ENCODE measurements at places on chromosomes 7 and 10.

DNA sequence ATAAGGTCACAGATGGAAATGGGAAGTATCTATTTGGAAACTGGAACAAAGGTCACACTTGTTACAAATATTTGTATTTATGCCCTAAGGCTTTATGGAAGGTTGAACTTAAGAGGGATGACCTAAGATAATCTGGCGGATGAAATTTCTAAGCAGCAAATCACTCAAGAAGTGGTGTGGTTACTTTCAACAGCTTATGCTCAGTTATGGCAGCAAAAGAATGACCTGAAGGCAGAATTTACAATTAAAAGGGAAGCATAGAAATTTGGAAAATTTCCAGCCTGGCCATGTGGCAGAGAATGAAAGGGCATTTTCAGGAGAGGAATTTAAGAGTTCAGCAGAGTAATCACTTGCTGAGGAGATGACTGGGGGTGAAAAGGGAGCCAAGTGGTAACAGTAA lies 95.8 kb upstream of the TNS3 start:
- DNase-seq, result no peak

- DNase-seq, result no peak
These were observed 458.1 kb downstream of the RPS24 start for GRCh38 chr10:78491812-78492211.

DNA sequence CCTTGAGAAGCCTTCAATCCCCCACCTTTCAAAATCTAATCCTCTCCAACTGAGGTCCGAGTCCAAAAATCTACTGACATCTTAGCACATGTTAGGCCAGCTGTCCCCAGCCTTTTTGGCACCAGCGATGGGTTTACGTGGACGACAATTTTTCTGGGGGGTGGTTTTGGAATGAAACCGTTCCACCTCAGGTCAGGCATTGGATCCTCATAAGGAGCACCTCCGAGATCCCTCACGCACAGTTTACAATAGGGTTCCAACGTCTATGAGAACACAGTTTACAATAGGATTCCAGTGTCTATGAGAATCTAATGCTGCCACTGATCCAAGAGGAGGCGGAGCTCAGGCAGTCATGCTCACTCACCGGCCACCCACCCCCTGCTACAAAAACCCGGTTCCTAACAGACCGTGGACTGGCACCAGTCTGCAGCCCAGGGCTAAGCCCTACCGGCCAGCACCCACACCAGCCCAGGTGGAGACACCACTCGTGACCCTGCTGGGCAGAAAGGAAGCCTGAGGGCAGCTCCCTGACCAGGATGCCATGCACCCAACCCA lies 107.6 kb downstream of the DIP2C start:
- no peak for DNase-seq

DNA sequence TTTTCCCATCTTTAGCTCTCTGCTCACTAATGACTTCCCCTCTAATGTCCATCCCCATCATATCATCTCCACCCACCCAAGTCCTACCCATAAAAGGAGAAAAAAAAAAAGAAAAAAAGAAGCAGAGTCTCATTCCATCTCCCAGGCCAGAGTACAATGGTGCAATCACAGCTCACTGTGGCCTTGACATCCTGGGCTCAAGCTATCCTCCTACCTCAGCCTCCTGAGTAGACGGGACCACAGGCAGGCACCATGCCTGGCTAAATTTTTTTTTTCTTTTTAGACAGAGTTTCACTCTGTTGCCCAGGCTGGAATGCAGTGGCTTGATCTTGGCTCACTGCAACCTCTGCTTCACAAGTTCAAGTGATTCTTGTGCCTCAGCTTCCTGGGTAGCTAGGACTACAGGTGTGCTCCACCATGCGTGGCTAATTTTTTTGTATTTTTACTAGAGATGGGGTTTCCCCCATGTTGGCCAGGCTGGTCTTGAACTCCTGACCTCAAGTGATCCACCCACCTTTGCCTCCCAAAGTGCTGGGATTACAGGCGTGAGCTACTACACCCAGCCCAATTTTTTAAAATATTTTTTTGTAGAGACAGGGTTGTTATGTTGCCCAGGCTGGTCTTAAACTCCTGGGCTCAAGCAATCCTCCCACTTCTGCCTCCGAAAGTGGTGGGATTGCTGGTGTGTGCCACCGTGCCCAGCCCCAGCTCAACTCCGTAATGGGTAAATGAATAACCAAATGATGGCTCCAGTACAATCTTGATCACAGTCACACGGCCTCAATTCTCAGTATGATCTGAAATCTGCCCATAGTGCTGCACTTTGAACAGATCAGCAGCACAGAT lies 24.6 kb upstream of the SGMS1 start:
- DNase-seq, result no peak

GRCh38 chr7:28853834-28854749 lies 104.0 kb downstream of the TRIL start:
- DNase-seq, result peak; percentile 88

DNA sequence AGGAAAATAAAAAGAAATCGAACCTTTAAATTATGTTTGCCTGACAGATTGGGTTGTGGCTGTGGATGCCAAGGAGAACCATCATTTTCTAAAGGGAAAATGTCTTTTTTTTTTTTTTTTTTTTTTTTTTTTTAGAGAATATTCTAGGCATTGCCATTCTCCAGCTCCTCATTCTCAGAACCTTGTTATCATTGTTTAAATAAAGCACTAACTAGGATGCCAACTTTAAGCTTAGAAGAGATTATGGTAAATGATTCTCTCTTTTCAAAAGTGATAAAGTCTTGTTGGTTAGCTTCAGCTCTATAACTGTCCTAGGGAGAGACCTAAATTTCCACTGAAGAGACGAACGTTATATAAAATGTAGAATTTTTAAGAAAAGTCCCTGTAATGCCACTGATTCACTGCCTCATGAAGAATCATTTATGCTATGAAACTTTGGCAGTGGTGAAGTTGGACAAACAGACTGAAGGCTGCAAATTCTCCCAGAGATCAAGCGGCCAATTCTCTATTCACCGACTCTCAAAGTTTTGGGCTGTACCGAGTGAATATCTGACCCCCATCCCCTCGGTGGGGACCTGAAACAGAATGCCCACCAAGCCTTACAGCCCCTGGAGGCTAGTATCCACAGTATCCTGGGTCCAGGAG lies 207.9 kb upstream of the PITRM1 start:
- DNase-seq, result no peak

GRCh38 chr10:21238044-21238443 lies 287.4 kb downstream of the SKIDA1 start:
- no peak for DNase-seq

DNA sequence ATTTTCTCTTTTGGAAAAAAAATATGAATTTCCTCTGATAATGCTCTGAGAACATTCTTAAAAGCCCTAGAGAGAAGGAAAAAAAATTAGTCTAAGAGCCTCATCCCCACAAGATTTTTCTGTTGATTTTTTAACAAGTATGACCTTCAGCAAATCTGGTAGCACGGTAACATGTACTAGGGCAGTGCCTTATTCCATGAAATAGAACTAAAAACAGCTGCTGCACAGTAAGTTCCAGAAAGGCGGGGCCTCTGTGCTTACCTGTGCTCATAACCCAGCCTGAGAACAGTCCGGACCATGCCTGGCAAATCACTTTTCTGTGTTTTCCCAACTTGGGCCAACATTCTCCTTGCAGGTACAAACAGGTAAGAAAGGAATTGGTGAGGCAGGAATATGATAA lies 519.1 kb upstream of the AKR1E2 start:
- DNase-seq, result no peak

GRCh38 chr10:125316436-125316835 lies 156.1 kb upstream of the CTBP2 start:
- DNase-seq, result no peak

DNA sequence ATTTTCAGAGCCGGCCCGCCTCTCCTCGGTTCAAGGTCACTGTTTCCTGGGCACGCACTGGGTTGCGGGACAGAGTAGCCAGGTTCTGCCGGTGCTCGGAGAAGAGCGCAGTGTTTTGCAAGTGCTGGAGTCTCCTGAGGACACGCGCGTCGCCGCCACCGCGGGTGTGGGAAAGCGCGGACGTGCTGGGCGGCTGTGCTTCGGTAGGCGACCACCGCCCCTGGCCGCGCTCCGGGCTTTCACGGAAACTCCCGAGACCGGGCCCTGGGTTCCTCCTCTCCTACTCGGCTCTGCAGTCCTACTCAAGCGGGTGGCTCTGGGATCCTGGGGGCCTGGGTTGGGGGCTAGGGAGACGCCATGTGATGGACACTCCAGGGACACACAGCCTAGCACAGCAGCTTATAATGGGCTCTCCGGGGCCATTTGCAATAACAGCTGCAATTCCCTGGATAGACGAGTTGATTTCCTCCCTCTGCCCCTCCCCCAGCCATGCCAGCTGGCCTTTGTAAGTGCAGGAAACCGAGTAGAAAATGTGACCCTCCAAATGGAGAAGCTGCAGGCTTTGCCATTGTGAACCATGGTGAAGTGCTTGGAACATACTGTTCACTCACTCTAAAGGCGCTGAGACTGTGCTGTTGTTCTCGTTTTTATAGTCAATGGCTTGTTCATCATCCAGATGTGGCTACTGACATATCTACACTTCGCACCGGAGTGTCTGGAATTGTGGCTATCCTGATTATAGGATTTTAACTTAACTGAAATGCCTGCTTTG lies 2.1 kb downstream of the FRAT1 start:
- peak; percentile 51 for DNase-seq

GRCh38 chr7:78434281-78434680 lies 635.7 kb downstream of the PHTF2 start:
- DNase-seq, result no peak

DNA sequence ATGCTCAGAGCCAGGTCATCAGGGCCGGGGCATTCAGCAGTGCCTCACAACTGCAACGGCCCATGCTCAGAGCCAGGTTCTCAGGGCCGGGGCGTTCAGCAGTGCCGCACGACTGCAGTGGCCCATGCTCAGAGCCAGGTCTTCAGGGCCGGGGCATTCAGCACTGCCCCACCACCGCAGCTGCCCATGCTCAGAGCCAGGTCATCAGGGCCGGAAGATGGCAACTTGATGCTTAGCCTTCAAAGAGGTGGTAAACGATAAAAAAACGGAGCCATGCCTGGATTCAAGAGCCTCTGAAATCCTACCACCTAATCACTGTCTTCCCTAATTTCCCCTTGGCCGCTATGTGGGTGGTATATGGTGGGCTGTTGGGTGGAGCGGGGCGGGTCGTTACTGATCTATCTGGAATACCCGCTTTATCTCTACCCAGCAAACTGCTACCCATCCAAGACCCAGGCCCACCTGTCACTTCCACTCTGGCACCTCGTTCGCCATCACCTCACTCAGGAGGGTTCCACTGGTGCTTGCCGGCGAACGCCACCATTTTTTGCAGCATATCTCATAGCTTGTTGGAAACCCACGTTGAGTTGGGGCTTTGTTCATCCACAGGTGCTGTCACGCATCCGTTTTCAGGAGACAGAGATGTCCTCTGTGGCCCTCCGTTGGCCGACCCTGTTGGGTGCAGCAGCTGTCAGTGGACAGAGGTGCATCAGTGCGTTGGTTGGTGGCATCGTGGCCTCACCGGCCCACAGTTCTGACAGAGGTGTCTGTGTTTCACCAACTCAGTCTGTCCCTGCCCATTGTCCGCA lies 221.1 kb downstream of the EBF3 start:
- no peak for DNase-seq

DNA sequence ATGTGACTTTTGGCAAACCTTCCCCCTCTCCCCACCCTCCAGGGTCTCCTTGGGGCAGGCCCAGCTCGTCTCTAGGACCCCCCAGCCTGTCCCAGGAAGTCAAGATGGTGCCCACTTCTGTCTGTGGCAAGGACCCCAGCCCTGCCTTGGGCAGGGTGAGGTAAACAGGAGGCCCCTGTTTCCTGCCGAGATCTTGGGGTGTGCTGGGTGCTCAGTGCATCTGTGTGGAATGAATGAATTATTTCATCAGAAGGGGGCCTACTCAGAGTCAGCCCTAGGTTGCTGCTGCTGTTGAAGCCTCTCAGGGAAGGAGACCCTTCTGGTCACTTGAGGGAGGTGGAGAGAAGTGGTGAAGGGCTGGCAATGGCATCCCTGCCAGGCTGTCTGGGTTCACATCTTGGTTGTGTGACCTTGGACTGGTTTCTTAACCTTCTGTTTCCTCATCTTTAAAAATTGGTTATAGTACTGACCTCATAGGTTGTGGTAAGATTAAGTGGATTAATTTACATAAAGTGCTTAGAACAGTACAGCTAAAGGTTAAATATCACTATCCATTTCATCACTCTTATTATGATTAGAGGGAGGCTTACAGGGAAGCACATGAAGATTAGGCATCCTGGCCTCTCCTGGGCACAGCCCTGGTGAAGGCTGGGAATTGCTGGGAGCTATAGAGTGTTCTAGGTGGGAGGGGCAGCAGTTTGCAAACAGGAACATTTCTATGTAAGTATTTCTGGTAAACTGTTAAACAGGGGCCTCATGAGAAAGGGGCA lies 67.7 kb downstream of the ZMIZ1 start:
- no peak for DNase-seq

DNA sequence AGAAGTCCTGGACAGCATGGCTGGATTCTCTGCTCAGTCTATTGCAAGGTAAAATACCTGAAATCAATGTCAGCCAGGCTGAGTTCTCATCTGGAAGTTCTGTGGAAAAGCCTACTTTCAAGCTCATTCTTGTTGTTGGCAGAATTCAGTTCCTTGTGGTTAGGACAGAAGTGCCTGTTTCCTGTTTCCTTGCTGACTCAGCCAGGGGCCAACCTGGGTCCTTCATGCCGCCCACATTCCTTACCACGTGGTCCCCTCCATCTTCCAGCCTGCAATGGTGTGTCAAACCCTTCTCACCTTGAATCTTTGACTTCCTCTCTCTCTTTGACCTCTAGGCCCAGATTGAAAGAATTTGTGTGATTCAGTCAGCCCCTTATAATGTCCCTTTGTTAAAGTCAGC lies 197.1 kb upstream of the STK17A start:
- no peak for DNase-seq

DNA sequence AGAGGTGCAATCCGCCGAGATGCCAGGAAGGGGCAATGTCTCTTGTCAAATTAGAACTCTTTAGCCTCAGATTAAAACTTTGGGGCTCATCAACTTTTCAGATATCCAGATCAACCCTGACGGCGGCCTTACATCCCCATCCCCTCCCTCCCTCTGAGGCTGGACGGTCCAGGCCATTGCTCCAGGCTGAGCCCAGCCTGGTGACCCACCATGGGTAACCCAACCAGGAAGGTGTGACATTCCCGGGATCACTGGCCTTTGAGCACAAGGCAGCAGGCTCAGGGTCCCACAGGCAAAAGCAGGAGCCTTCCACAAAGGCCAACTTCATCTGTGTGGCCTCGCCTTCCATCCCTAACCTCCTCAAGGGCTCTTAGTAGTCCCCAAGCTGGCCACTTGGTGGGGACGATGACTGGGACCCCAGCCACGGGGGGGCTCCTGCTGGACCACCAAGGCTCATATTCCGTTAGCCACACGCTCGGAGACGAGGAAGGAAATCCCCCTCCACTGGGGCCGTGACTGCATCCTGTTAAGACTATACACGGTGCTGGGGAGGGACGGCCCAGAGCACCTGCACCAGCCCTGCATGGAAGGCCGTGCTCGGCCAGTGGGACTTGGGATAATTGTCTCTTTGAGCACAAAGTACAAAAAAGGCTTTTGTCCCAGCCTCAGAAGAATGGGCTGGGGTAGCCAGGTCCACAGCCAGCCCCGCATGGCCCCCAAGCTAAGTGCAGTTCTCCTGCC lies 62.8 kb downstream of the ZRANB1 start:
- DNase-seq, result no peak

DNA sequence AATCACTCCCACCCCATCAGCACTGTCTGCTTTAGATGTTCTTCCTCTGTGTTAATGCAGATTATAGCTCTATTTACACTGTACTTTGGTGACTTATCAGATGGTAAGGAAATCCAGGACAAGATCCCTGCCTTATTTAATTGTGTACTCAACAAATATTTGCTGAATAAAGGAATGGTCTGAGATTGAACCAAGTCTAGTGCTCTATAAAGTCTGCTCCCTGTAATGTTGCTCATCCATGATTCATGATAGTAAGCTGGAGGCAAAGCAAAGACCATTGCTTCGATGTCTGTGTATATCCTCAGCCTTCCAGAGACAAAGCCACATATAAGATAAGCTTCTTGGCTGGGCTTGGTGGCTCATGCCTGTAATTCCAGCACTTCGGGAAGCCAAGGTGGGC lies 33.5 kb downstream of the PLCE1 start:
- no peak for DNase-seq

Data from amygdala (tissue), 56 donors.